ENCODE measurements at places on chromosomes 12 and 14.
A peak's percentile ranks its signal among the peaks of the same experiment; 100 is the strongest.

GRCh38 chr14:68548194-68549076, 244.4 kb downstream of the ZFP36L1 start:
- peak; percentile 91 for DNase-seq

DNA sequence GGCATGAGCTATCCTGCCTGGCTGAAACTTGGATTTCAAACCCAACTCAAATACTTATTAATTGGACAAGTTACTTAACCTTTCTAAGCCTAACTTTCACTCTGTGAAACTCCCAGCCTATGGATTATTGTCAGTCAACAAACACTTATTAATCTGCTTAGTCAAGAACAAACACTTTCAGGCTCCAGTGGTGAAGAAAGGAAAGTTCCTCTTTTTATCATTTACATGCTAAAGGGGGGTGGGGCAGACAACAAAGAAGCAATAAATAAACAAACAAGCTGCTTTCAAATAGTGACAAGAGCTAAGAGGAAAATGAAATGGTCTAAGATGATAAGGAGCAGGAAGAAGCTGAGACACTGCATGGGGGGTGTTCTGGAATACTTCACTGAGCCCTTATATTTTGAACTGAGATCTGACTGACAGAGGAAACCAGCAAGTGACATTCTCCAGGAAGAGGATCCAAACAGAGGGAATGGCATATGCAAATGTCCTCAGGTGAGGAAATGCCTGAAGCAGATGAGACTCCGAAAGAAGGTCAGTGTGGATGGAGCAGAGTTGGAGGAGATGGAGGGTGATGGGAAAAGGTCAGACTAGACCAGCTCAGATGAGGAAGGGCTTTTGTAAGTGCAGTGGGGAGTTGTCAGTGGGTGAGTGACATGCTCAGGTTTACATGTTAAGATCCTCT, 259.6 kb downstream of the ITPR2 start:
- no peak for DNase-seq

- DNase-seq: no peak
These were observed 389.7 kb upstream of the FAR2 start for GRCh38 chr12:28759333-28759732.

GRCh38 chr12:52835271-52836041, 1.3 kb upstream of the KRT79 start:
- DNase-seq: no peak
